NCI-H1417 (cell line): ENCODE measurements at places on chromosomes 6 and 20.

- no peak for DNase-seq
Measured at GRCh38 chr20:40278673-40279072, 410.4 kb downstream of the MAFB start.

DNA sequence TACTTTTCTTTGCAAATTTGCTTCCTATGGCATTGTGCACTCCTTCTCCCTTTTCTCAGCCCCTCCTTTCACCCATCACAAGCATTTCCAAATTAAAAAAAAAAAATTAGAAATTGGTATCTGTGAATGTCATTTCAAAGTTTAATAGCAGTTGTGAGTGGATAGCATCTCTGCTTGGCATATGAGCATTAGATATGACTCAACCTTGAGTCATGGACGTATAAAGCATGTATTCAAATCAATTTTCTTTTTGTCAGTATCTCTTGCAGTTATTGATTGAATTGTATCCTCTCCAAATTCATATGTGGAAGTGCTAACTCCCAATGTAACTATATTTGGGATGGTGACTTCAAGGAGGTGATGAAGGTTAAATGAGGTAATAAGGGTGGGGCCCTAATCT is 60.1 kb upstream of the MAP3K7 start:
- no peak for DNase-seq

DNA sequence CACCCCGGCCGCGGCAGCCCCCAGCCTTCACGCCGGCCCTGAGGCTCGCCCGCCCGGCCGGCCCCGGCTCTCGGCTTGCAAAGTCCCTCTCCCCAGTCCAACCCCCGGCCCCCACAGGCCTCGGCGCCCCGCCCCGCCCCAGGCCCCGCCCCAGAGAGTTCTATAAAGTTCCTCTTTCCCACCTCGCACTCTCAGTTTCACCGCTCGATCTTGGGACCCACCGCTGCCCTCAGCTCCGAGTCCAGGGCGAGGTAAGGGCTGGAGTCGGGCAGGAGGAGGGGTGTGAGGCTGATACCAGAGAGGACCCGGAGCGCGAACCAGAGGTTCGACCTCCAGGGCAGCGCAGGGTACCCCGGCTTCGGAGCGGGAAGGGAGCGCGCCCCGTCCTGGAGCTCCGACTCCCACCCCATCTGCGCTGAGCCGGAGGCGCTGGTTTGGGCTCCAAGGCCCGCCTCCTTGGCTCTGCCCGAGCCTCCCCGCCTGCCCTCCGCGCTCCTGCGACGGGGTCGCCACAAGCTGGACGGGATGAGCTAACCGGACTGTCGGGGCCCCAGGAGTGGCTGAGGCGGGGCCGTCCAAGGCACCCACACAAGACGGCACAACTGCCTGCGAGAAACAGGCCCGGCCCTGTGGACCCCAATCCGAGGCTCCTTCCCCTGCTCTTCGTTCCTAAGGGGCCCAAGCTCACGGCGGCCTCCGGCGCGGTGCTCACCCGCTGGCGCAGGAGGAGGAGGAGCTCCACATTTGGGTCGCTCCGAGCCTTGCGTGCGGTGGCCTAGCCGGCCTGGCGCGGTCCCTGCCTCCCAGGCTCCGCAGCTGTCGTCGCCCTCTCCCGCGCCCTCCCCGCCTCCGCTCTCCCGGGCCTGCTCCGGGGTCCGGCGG is at the start of gene IRF4:
TSS of gene IRF4 (plus strand) at position 194 of the 882 bp plus-strand sequence. CDS start 1,401 bp downstream, outside the sequence.
- no peak for DNase-seq

- DNase-seq, result no peak
Measured at GRCh38 chr20:51374456-51374830, 168.1 kb downstream of the NFATC2 start.

- no peak for DNase-seq
Measured at GRCh38 chr6:18380158-18380836, 6.9 kb upstream of the RNF144B start.

GRCh38 chr20:44115762-44116644 is 71.0 kb downstream of the JPH2 start:
- DNase-seq, result no peak

DNA sequence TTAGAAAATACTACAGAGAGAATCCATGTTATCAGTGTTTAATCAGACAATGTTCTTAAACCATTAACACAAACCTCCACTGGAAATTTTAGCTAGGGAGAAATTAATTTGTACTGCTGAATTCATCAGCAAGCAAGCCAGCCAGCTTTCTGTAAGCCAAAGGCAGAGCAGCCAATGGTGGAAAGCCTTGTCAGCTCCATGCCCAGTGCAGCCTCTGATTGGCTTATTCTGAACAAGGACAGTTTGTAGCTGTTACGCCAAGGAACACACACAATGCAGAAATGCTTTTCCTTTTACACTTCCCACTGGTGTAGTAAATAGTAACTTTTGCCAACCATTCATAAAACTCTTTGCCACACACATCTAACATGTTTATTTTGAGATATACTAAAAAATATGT is 265.0 kb downstream of the TENT5A start:
- no peak for DNase-seq

DNA sequence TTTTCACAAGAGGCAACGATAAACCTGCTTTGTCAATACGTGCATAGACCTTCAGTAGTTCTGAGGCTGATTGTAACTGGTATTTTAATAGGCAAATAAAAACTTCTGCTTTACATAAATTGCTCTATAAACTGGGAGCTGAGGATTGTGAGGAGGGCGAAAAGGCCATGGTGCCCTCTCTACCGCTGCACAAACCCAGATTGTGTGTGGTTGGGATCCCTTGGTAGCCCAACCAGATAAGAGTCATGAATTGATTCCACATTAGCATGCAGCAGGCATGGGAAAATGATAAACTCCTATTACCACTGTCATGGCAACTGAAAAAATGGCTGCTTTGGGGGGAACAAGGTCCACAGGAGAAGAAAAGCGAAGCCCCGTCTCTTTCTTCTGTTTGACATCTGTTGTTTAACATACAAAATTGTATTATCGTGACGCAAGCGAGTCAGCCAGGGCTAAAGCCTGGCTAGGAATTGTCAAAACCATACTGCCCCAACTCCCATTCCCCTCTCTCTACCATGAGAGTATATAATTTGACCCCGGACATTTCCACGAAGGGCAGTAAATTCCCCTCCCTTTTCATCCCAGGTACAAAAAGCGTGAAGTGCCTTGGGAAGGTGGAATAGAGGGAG is 157.8 kb upstream of the SALL4 start:
- DNase-seq, result no peak

- no peak for DNase-seq
Measured at GRCh38 chr20:19478320-19478895, 266.0 kb downstream of the SLC24A3 start.

DNA sequence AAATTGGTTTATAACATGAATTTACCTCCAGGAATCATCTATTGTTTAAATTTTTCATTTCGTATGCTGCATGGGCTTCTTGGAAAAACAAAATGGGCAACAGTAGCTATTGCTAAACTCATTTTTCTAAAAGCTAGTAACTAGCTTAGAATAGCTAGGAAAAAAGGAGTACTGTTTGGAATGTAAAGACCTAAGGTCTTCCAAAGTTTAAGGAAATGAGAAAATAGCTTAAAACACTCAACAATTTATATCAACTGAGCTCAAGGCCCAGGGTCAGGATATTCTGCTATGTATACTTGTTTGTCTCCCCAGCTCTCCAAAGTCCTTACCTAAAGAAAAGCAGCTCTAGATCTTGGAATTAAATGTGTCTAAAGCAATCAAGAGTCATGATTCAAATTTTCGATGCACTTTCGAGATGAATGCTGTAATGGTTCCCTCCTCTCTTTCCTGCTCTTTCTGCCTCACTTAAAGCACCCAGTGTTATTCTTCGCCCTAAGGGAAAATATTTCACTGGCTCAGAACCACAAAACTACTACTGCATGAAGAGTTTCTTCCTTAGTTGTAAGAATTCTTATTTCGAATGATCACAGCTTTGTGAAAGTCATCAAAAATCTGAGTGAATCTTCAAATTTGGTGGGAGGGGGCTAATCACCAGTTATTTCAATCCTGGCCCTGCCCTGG is 41.6 kb downstream of the LYRM4 start:
- DNase-seq, result no peak

DNA sequence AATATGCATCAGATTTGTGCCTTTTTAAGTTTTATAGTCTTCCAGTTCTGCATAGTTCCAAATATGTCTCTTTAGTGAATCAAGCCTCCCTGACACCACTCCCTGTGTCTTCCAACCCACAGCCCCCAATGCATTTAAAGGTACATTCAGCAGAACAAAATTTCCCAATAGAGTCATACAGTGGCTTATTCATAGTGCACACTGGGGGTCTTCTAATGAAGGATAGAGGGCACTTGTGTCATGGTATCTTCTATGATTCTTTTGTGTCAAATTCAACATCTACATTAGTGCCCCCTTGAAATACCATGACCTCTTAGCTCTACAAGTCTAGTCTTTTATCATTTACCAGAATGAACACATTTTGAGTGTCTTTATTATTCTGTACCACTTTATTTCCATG is 33.8 kb downstream of the FLRT3 start:
- no peak for DNase-seq

DNA sequence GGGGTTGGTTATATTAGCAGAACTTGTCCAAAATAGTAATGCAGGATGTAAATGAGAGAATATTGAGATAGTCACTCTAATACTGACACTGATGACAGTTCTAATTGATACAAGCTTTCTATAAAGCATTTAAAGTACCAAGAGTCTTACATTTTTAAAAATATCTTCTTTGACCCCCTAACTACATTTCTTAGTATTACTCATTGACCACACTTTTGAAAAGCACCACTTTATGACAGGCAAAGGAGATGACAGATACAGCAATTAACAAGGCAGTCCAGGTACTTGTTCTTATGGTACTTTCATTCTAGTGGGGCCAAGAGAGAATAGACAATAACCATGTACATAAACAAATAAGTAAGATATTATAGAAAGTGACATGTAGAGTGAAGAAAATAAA is 139.4 kb upstream of the EYA4 start:
- no peak for DNase-seq

DNA sequence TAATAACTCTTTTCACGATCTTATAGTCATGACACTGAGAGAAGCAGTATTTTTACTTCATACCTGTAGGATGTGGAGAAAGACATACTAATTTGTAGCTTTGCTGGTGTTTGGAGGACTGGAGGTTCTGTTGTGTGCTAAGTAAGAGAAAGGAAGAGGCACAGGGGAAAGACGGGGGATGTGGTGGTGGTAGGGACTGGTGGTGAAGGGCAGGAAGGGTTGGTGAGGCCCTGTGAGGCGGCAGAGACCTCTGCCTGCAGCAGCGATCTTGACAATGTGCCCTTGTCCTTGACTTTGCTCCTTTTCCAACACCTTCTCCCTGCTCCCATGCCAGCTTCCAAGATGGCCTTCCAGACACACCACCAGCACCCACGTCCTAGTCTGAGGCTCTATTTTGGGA is 32.6 kb upstream of the MPC1 start:
- no peak for DNase-seq

DNA sequence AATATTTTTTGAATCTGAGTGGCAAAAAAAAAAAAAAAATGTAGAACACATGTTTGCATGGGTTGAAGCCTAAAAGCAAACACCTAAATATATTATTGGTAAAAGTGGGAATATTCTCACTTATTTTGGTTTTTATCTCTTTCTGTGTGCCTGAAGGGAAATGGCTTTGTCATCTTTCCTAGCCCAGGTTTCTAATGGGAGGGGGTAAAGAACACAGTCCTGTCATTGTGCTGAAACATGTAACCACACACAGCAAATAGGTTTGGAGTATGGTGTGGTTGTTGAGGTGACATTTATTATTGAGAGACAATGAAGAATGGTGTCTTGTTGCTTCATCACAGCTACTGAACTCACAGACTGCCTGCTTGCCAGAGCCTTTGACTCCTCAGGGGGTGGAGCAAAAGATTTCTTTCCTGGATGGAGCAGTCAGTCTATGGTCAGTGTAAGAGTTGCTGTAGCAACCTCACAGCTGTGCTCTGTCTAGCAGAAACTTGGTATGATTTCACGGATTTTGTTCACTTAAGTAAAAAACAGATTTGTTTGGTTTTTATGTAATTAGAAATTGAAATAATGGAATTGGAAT is 70.2 kb downstream of the CEP57L1 start:
- peak; percentile 17 for DNase-seq

DNA sequence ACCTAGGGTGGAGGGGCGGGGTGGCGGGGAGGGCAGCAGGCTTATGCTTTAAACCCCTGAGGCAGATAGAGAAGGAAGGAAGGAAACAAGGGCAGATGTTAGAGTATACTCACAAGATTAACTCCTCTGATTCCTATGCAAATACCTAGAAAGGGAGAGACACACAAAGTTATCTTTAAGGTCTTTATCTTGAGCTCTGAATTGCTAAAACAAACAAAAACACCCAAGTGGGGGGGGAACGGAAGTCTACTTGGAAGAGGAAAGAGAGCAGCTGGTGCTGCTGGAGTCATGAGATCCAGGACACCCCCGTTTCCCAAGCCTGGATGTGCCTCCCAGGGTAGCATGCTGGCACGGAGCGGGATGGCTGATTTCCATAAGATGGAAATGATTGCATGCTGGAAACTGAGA is 43.4 kb downstream of the PLAGL1 start:
- DNase-seq, result no peak

- DNase-seq, result no peak
Measured at GRCh38 chr6:136749359-136749997, 42.8 kb downstream of the MAP3K5 start.

GRCh38 chr6:20644667-20645370 is 110.6 kb downstream of the CDKAL1 start:
- DNase-seq, result no peak

DNA sequence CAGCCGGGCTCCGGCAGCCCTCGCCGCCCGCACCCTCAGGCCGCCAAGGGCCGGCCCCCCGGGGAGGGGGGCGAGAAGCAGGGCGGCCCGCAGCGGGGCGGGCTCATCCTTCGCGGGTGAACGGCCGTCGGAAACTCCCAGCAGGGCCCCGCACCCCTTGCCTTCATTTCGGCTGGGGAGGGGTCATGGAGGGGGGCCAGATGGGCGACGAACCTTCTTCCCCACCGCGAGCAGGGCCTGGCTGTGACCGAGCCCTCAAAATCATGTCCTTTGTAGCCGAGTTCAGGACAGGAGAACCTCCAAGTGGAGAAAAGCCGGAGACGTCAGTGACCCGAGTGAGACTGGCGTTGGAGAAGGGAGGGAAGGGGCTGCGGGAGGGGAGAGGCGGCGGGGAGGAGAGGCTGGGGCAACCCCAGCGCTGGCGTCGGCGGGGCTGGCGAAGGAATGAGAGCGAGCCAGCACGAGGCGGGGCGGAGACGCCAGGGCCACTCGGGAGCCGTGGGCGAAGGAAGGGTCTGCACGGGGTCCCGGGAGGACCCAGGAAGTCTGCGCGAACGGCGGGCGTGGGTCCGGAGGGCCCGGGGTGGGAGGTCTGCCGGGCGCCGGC is 571 bp upstream of the FOXC1 start:
- DNase-seq, result peak; percentile 53

- DNase-seq, result peak; percentile 52
Measured at GRCh38 chr6:126535595-126535994, 195.7 kb downstream of the CENPW start.

- no peak for DNase-seq
Measured at GRCh38 chr6:157335829-157336228, 12.5 kb upstream of the TMEM242 start.

DNA sequence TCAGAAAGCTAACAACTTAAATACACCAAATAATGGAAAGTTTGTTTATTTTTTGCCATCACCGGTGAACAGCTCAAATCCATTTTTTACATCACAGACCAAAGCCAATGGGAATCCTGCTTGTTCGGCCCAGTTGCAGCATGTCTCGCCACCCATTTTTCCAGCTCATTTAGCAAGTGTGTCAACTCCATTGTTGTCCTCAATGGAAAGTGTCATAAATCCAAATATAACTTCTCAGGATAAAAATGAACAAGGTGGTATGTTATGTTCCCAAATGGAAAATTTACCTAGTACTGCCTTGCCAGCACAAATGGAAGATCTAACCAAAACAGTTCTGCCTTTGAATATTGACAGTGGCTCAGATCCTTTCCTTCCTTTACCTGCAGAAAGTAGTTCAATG is 65.3 kb upstream of the SMIM8 start:
- DNase-seq, result no peak

GRCh38 chr6:137651591-137652335 is 157.6 kb upstream of the OLIG3 start:
- DNase-seq, result no peak
